NCI-H526 (cell line): ENCODE measurements at places on chromosomes 11 and 22.

DNA sequence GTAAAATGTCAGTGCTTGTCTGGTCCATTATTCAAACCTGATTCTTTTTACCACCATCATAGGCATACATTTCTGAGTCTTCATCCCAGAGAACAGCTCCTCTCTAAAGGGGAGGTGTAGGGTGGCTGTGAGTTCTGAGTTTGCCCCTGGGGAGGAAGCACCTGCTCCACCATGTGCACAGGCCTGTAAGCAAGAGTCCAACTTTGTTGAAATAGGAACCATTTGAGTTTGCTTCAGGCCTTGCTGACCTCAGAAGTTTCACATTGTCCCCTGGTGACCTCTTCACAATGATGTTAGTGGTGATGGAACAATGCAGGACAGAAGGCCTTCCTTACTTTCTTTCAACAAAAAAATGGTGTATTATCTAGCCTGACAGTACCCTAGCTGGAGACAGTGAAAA, 54.6 kb upstream of the TOP3B start:
- DNase-seq: no peak

GRCh38 chr22:45248832-45249561, 8.3 kb upstream of the KIAA0930 start:
- DNase-seq: no peak

- no peak for DNase-seq
Observed at GRCh38 chr11:131838016-131838415, 467.6 kb downstream of the NTM start.

DNA sequence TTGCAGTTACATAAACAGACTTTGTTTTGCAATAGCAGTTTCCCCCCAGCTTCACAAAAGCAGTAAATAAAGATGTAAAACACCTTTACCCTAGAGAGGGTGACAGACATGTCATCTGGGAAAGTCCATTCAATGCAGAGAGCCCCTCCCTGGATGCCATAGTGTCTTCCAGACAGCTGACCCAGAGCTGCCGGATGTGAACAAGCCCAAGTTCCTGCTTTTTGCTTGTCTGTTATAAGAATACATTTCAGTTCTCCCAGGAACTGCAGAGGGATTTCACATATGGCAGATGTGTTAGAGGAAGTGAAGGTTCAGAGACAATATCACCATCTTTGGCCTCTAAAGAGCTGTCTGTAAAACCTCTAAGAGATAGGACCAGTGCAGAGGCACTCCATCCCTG, 48.9 kb downstream of the RELT start:
- DNase-seq: no peak

DNA sequence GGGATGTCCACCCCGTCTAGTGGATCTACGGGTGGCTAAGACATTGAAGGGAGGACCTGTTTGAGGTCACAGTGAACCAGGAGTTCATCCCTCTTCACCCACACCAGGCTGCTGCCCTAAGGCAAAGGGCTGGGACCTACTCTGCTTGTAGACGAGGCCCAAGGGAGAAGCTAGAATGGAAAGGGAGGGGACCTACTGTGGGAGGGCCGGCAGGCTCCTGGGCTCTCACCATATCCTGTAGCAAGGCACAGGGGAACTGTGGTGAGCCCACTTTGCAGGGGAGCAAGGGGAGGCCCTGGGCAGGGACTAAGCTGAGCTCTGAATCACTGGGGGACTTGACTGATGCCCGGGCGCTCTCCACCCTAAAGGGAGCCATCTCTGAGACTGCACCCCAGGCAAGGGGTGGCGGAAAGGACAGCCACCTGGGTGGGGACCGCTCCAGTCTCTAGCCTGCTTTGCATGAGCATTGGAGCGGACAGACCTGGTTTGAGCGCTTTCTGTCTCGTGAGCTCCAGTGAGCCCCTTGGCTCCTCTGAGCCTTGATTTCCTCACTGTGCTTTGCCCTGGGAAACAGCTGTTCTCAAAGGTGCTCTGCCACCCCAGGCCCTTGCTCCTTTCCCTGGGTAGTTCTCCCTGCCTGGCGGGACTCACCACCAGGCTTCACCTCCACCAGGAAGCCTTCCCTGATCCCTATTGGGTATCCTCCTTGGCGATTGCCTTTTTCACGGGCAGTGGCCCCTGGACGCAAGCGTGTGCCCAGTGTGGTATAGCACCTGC, 24.2 kb downstream of the PARVG start:
- peak; percentile 73 for DNase-seq
